ENCODE measurements at places on chromosomes 2 and 18. TPM values are rescaled to one million over a fixed set of nuclear protein-coding genes. Genes with fewer than 3 reads are reported as not detected.

UNC50 gene
- 62.5 TPM for polyA plus RNA-seq

COLEC12 gene
- polyA plus RNA-seq: 2.4 TPM

XDH gene
- 5.0 TPM for polyA plus RNA-seq

NPAS2 gene
- polyA plus RNA-seq: 12.6 TPM

ABHD1 gene
- not detected for polyA plus RNA-seq

PRSS56 gene
- not detected for polyA plus RNA-seq

CYTIP gene
- 5.0 TPM for polyA plus RNA-seq

NLRC4 gene
- polyA plus RNA-seq: 2.3 TPM

TRIM43 gene
- polyA plus RNA-seq: not detected

UCN gene
- 1.3 TPM for polyA plus RNA-seq

TNS1 gene
- 404 TPM for polyA plus RNA-seq

ARHGEF33 gene
- 1.7 TPM for polyA plus RNA-seq

MC5R gene
- not detected for polyA plus RNA-seq

SRD5A2 gene
- polyA plus RNA-seq: not detected

ZNF638 gene
- 110 TPM for polyA plus RNA-seq

NT5DC4 gene
- polyA plus RNA-seq: not detected

TMEM182 gene
- 0.56 TPM for polyA plus RNA-seq

PRLH gene
- polyA plus RNA-seq: not detected

CAPN14 gene
- 0.18 TPM for polyA plus RNA-seq

AFF3 gene
- polyA plus RNA-seq: 0.25 TPM

CCDC68 gene
- 9.4 TPM for polyA plus RNA-seq

ASB18 gene
- polyA plus RNA-seq: not detected

RAB6C gene
- not detected for polyA plus RNA-seq

PTCD3 gene
- 4.4 TPM for polyA plus RNA-seq

RNF144A gene
- polyA plus RNA-seq: 0.63 TPM

DPYSL5 gene
- not detected for polyA plus RNA-seq

CAVIN2 gene
- 3.0 TPM for polyA plus RNA-seq

BCL11A gene
- 4.4 TPM for polyA plus RNA-seq

GPR45 gene
- polyA plus RNA-seq: 0.31 TPM

C2orf80 gene
- polyA plus RNA-seq: not detected

ZC3H6 gene
- polyA plus RNA-seq: 2.3 TPM

GPR39 gene
- polyA plus RNA-seq: not detected

TSPYL6 gene
- not detected for polyA plus RNA-seq

MTERF4 gene
- 26.3 TPM for polyA plus RNA-seq

HTR2B gene
- polyA plus RNA-seq: 2.8 TPM

PTRHD1 gene
- 19.2 TPM for polyA plus RNA-seq

BCL2 gene
- polyA plus RNA-seq: 2.6 TPM

EGR4 gene
- polyA plus RNA-seq: not detected

GRB14 gene
- polyA plus RNA-seq: 1.6 TPM

MRPL44 gene
- 13.7 TPM for polyA plus RNA-seq

GCG gene
- 1.6 TPM for polyA plus RNA-seq

FAM237A gene
- not detected for polyA plus RNA-seq

VSNL1 gene
- not detected for polyA plus RNA-seq

GREB1L gene
- 1.1 TPM for polyA plus RNA-seq

ZBTB7C gene
- 0.69 TPM for polyA plus RNA-seq

TACR1 gene
- not detected for polyA plus RNA-seq

CPS1 gene
- 9.0 TPM for polyA plus RNA-seq

Measured in aorta (tissue), 5 donors.